ENCODE measurements at places on chromosomes 12 and 14. TPM values are rescaled to one million over a fixed set of nuclear protein-coding genes. Genes with fewer than 3 reads are reported as not detected.

The IAPP gene
- total RNA-seq, result not detected

The KRT81 gene
- total RNA-seq, result 178 TPM

The DUSP16 gene
- total RNA-seq, result 19.3 TPM

The ANKRD33 gene
- not detected for total RNA-seq

The KRT78 gene
- total RNA-seq, result not detected

The KCNC2 gene
- not detected for total RNA-seq

The AQP6 gene
- not detected for total RNA-seq

The SRRM4 gene
- not detected for total RNA-seq

The SLC5A8 gene
- not detected for total RNA-seq

The HSPB8 gene
- total RNA-seq, result 32.3 TPM

The FKBP11 gene
- 21.8 TPM for total RNA-seq

The BICDL1 gene
- total RNA-seq, result 7.0 TPM

The SIVA1 gene
- total RNA-seq, result 558 TPM

The NUP107 gene
- total RNA-seq, result 63.3 TPM

GRCh38 chr12:24649634-24650033, 299.3 kb downstream of the BCAT1 start:
- no peak for DNase-seq

GRCh38 chr12:42056130-42056529, 88.5 kb downstream of the GXYLT1 start:
- no peak for DNase-seq

DNA sequence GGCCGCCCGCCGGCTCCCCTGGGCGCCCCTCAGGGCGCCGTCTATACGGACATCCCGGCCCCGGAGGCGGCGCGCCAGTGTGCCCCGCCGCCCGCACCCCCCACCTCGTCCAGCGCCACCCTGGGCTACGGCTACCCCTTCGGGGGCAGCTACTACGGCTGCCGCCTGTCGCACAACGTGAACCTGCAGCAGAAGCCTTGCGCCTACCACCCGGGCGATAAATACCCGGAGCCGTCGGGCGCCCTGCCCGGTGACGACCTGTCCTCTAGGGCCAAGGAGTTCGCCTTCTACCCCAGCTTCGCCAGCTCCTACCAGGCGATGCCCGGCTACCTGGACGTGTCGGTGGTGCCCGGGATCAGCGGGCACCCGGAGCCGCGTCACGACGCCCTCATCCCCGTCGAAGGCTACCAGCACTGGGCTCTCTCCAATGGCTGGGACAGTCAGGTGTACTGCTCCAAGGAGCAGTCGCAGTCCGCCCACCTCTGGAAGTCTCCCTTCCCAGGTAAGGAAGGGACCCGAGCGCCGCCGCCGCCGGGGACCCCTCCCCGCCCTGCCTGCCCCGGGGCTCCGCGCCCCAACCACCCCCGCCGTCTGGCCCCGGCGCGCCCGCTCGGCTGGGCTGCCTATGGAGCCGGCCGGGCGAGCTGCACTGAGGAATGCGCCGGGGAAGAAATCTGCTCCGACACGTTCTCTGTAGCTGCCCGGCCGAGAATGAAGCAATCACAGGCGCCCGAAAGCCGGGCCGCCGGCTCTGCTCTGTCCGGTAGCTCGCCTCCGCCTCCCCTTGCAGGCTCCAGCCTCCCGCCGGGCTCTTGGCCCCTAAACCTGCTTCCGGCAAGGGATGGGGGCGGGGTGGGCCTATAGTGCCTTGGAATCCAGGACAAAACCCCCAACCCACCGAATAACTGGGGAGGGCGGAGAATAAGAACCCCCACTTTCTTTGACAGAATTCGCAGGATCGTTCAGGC, 794 bp downstream of the HOXC13 start:
- no peak for DNase-seq

GRCh38 chr12:106303202-106303820, 778 bp downstream of the TCP11L2 start:
- no peak for DNase-seq

DNA sequence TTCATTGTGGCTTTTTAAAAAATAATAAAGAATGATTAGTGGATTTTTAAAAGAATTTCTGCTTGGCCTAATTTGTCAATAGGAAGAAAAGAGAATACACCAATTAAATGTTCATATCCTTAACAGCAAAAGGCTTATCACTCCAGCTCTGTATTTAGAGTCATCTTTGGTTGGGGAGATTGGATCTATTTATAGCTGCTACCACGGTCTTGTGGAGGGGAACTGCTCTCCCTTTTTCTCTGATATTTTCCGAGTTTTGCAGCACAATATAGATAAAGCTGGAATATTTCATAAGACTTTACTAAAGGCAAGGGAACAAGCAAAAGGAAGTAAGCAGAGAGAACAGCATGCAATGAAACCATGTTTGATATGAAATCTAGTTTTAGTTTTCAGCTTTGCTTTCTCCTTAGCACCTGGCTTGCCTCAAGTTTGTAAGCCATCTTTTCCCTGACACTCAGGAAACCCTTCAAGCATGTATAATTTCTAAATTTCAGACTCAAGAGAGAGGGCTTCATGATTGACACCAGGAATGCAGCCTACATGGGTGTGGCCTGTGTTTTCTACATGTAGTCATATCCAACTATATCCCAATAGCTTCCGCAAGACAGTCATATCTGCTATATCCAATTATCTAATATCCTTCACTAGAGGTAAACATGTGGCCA, 35.2 kb downstream of the BRMS1L start:
- no peak for DNase-seq

DNA sequence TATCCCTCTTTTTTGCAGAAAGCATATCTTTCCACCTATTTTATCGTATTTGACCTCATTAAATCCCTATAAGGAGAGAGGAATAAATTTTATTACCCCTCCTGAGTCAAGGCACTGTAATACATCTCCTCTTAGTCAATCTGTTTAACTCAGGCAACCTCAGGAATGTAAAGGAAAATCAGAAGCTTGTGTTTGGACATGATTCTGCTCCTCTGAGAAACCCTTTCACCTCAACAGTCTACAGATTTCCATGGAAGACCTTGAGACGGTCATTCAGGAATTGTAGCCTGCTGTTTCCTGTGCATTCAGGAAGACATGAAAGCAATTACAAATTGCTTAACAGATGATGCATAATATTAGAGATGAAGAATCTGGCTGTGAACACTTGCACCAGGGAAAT, 360.8 kb downstream of the PAWR start:
- DNase-seq, result no peak

DNA sequence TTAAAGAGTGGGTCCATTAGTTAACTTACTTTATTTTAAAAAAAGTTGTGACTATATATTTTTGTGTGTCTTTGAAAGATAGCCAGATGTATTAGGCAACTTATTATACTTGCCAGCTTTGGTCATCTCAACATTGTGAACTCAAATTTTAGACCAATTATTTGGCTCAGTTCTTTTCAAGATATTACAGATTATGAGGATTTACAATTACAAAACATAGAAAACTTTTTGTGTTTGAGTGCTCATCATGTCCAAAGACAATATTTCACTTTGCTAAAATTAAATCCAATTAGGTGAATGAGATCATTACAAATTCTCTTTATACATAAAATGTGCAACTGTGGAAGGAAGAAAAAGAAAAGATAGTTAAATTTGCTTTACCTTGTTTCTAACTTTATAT, 18.3 kb upstream of the PDE3A start:
- DNase-seq, result no peak

DNA sequence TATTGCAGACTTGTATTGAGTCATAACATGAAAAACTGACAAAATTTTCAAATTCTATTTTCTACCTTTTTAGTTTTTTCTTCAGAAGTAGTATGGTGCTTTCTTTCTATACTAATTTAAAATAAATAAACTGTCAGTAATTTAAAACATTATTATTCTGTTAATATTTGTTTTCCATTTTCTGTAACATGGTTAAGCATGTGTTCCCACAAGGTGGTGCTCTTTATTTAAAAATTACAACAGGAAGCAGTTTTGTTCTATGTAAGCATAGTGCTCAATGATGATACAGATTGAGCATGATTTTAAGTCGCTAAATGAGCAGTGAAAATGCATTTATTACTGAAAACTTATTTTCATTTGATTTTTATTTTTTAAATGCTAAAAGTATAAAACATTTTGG, 114.6 kb downstream of the PPFIA2 start:
- DNase-seq, result peak; percentile 19

DNA sequence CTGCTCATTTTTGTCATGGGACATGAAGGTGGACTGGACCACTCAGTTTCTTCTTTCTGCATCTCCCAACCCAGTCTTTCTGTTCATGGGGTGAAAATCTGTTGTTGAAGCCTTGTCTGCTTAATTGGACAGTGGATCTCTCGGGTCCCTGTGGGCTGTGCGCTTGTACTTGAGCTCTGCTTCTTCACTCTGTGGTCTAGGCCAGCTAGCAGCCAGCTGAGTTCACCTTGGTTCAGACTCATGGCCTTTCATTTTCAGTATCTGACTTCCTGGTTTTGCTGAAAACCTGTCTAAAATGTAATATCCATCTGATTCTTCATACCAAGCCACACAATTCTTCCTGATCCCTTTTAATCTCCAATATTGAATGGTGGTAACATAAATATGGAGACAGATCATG, 117.2 kb downstream of the LRRK2 start:
- no peak for DNase-seq

GRCh38 chr12:56338308-56339157, at the start of gene IL23A:
Gene IL23A (plus strand): TSS chr12:56338884. CDS start chr12:56339045, 161 bp downstream.
- DNase-seq, result no peak

GRCh38 chr14:100278702-100279101, 27.5 kb downstream of the SLC25A29 start:
- DNase-seq, result no peak

GRCh38 chr12:96258104-96258961, 64.2 kb downstream of the ELK3 start:
- no peak for DNase-seq

GRCh38 chr12:51009056-51009440, 17.1 kb downstream of the SLC11A2 start:
- DNase-seq, result no peak

DNA sequence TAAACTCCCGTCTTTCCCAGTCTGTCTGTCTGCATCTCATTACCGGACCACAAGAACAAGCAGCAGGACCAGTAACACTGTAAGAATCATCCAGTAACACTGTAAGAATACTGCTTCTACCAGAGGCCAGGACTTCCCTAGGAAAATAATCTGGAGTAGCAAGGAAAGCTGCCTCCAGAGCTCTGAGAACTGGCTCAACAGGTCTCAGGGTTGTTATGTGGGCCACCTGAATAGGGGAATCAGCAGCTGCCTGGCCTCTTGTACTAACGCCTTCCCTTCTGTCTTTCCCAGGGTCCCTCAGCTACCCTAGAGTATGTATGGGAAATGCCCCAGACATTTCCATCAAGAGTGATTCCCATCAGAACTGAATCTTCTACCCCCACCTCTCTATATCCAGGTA, 954 bp upstream of the SLC39A2 start:
- DNase-seq, result no peak

DNA sequence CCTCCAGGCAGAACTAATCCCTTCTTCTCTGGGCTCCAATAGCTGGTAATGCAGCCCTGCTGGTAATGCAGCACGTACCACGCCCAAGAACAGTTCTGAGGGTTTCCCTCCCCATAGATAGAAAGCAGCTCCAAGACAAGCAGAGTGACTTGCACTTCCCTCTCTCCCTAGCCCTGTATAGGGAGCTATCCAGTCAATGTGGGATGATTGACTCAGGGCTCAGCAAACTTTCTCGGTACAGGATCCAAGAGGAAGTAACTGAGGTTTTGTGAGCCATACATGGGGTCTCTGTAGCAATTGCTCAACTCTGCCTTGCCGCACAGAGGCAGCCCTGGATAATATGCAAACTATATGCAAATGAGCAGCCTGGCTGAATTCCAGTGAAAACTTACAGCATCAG, 15.5 kb upstream of the FKBP4 start:
- DNase-seq, result no peak

GRCh38 chr14:24852312-24853060, 197.5 kb downstream of the STXBP6 start:
- no peak for DNase-seq

GRCh38 chr12:41051954-41052353, 136.2 kb upstream of the PDZRN4 start:
- no peak for DNase-seq

GRCh38 chr14:30848449-30849240, 25.7 kb upstream of the COCH start:
- no peak for DNase-seq

GRCh38 chr12:188910-189621, 24.9 kb downstream of the SLC6A12 start:
- no peak for DNase-seq

GRCh38 chr14:98375566-98375965, 896.4 kb downstream of the BCL11B start:
- no peak for DNase-seq

DNA sequence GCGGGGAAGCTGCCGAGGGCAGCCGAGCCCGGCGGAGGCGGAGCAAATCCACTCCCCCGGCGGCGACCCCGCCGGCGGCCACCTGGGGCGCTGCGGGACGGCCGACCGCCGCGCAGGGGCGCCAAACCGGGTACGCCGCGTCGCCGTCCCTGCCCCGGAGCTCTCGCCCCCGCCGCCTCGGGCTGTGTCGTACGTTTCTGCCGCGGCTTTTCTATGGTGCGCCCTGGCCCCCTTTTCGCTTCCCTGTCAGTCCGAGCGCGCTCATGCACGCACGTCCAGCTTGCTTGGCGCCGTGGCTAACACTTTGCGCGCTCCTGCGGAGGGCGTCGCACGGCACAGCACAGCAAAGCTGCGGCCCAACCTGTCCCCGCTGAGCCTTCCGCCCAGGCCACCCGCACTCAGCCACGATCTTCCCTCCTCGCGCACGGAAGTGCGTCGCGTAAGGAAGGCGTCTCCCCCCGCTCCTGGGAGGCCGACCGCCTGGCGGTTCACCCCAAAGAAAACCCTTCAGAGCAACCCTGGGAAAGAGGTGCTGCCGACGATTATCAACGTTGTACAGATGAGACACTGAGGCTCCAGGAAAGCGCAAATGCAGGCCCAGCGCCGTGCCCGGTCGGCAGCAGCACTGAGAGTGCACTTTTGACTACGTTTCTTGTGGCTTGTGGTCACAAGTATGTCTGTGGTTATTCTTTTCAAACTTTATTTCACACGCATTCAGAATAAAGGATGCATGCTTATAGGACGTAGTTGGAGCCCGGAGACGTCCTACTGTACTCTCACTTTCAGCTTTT, at the start of gene HECTD1:
Gene HECTD1 (minus strand): TSS at position 39 of the 791 bp plus-strand sequence. CDS start 1,857 bp downstream, outside the sequence.
- no peak for DNase-seq

- DNase-seq, result no peak
Observed at GRCh38 chr12:114073076-114073475, 107.0 kb upstream of the RBM19 start.

GRCh38 chr12:94689646-94690036, 39.3 kb upstream of the TMCC3 start:
- no peak for DNase-seq

- DNase-seq, result no peak
Observed at GRCh38 chr12:63995512-63995911, 151.0 kb downstream of the SRGAP1 start.

- no peak for DNase-seq
Observed at GRCh38 chr12:132422381-132423043, 67.4 kb upstream of the FBRSL1 start.

Measured in epithelial cell of proximal tubule (primary cell).